NCI-H446 treated with DMSO at 0.1 percent for 48 hours (cell line): ENCODE measurements at places on chromosomes 5 and 9.
A peak's percentile ranks its signal among the peaks of the same experiment; 100 is the strongest.

DNA sequence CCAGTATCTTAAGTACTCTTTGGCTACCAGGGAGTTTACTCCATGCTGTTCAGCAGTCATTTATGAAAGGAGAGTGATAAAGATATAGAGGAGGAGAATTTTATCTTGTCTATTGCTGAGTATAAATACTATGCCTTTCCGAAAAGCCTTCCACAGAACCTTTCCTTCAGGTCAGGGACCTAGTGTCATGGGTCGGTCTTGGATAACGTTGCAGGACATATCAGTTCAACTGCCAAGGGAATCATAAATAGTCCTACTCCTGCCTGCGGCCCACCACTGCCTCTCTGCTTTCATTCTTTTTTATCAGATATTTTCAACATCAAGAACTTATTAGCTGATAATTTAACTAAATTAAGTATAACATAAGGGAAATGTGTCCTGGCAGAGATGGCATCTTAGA lies 122.0 kb upstream of the CCDC152 start:
- DNase-seq = no peak

DNA sequence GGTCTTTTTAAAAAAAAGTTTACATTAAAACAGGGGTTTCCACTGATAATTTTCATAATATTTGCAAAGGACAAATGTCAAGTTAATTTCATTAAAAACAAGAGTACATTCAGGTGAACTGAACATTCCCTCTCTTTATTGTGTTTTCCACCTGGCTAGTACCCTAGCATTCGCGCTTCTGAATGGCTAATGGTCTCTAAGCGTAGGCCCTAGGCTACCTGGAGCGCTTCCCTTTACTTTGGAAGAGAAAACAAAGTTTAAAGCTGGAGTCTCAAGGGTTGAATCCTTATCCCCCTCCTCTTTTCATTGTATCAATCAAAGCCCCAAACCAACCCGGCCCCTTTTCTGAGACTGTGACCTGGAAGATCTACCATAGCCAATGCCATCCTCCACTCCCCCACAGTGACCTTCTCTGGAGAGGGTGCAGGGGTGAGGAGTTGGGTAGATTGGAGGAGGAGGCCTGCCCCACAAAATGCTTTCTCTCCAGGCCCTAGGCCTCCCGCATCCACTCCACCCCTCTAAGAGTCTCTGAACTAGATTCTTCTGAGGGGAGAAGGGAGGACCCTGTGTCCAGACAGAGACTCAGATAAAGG lies 73.3 kb upstream of the TBCA start:
- DNase-seq = no peak

- no peak for DNase-seq
These were observed 1.8 kb downstream of the CAVIN4 start for GRCh38 chr9:100579665-100580064.

DNA sequence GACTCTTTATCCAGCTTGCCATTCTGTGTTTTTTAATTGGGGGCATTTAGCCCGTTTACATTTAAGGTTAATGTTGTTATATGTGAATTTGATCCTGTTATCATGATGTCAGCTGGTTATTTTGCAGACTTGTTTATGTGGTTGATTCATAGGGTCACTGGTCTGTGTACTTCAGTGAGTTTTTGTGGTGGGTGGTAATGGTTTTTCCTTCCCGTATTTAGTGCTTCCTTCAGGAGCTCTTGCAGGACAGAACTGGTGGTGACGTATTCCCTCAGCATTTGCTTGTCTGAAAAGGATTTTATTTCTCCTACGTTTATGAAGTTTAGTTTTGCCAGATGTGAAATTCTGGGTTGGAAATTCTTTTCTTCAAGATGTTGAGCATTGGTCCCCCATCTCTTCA lies 381.1 kb downstream of the MAN2A1 start:
- DNase-seq = no peak

- DNase-seq = no peak
These were observed 20.2 kb downstream of the OBP2B start for GRCh38 chr9:133188843-133189180.

DNA sequence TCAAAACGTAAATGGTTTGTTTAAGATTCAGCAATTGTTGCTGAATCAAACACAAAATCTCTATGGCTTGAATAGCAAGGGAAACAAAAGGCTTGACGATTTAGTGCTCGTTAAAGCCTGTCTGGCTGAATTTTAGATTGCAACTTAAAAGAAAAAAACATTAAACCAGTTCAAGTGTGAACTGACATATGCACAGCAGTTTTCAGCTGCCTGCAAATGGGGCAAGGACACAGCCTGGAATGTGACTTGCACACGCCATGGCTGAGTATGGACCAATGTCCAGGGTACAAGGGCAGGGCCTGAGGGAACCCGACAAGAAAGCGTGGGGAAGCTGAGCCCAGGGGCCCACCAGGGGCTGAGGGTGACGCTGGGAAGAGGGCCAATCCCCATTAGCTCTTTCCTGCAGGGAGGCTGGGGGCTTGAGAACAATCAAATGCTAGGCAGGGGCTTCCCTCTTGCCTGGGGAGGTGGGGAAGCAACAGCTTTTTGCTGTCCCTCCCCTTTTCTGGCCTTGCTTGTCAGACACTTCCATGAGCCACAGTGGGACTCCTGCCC lies 89.6 kb upstream of the LRRTM2 start:
- DNase-seq = no peak

DNA sequence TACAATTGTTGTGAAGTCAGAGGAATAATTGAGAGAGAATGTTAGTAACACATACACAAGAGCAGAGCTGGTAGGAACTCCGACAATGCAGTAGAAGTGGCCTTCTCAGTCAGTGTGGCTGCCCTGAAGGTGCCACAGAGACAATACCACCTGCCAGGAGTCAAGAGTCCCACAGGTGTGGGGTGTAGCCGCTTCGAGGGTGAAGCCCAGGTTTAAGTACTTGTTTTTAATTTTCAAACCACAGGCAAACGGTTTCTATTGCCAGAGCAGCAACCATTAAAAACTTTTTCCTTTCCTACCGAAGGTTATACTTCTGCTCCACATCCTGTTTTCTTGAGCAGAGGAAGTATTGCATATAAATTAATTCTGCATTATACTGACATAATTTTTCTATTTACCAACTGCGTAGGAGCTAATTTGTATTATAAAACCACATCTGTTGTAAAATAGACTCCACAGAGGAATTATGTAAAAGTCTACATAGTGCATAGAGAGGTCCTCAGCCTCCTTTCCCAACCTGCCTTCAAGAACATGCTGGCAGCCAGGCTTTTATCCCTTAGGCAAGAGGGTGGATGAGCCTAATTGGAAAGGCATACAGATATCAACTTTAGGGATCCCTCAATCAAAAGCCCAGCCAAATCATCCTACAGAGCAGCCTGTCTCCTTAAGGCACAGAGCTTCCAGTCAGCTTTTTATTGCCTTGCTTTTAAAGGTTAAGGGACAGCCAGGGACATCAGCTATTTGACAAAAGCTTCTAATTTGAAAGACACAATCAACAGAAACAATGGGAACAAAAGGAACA lies 12.9 kb upstream of the ACTBL2 start:
- DNase-seq = no peak

DNA sequence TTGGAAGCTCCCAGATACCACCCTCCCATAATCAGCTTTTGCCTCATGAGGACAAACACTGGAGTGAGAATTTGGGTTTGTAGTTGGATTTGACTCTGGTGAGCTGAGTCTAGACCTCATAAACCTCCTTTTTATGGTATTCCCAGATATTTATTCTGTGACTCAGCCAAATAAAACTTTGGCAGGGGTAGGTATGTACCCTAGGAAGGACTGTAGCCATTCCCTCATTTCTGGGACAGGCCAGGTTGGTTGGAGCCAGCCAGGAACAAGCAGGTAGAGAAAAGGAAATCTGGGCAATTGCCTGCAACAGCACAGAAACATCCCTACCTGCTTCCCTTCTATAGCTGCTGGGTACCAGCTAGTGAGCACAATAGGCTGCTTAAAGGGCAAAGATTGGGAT lies 19.4 kb downstream of the ENHO start:
- DNase-seq = no peak

DNA sequence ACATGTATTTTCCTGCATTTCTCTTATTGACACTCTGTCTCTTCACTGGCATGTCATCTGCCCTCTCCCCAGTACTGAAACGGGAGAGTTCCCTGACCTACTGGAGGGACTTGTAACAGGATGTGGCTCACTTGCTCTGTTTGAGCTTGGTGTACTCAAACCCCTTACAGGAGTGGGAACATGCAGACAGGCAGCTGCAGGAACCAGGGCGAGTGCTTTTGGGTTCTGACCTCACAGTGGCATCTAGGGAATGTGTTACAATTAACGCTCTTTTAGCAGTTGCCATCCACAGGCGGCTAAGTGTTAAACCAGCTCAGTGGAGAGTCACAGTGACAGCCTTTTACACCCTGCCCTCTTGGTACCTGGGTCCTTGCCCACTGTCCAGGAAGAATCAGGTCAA lies 300.3 kb upstream of the GRAMD2B start:
- no peak for DNase-seq

DNA sequence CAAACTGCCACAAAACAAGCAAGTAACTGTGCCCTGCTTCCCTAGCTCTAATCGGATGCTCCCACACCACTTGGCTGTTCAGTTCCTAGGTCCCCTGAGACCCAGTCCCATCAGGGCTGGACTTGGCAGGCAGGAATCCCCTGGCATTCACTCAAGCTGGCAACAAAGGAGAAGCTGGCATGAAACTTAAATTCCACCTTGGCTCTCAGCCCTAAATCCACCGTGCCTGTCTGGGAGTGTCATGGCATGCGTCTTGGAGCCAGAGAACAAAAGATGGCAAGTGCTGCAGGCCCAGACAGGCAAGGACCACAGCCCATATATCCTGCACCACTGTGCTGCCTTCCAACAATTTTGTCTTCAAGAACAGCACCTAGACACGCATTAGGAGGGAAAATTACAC lies 38.2 kb downstream of the ETF1 start:
- peak; percentile 80 for DNase-seq

- peak; percentile 97 for DNase-seq
These were observed 1644.5 kb upstream of the NUDT12 start for GRCh38 chr5:105207066-105207465.

DNA sequence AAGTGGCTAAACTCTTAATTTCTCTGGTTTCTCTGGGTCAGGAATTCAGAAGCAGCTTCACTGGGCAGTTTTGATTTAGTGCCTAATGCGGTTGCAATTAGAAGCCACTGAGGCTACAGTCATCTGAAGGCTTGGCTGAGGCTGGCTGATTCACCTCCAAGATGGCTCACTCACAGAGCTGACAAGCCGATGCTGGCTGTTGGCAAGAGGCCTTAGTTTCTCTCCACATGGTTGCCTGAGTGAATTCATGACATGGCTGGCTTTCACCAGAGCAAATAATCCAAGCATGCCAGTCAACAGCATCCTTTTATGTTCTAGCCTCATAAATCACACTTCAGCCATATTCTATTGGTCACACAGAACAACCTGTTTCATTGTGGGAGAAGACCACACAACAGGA lies 2.8 kb upstream of the CDK7 start:
- DNase-seq = peak; percentile 5

DNA sequence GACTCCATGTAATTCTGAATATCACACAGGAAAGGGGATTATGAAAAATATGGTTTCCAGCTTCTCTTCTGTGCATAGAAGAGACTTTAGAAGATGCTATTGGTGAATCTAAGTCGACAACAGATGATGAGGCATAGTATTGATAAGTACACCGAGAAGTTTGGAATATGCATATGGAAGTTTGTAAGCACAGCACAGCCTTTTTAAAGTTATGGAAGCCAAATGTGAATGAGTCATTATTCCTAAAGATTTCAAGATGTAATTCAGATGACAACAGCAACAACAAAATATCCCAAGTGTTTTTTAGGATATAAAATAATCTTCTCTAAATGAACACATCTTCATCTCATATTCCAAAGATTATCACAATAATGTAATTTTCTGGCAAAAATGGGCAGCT lies 1723.3 kb downstream of the EFNA5 start:
- DNase-seq = no peak

- DNase-seq = no peak
These were observed 10.7 kb upstream of the CLK4 start for GRCh38 chr5:178637356-178638074.

GRCh38 chr5:55724281-55724680 lies 12.2 kb upstream of the SLC38A9 start:
- DNase-seq = no peak

GRCh38 chr9:123954518-123955280 lies 24.8 kb upstream of the DENND1A start:
- DNase-seq = no peak

- DNase-seq = no peak
These were observed 7.0 kb upstream of the SIL1 start for GRCh38 chr5:139205124-139205523.

GRCh38 chr5:133333326-133334150 lies 278.8 kb downstream of the FSTL4 start:
- DNase-seq = no peak

DNA sequence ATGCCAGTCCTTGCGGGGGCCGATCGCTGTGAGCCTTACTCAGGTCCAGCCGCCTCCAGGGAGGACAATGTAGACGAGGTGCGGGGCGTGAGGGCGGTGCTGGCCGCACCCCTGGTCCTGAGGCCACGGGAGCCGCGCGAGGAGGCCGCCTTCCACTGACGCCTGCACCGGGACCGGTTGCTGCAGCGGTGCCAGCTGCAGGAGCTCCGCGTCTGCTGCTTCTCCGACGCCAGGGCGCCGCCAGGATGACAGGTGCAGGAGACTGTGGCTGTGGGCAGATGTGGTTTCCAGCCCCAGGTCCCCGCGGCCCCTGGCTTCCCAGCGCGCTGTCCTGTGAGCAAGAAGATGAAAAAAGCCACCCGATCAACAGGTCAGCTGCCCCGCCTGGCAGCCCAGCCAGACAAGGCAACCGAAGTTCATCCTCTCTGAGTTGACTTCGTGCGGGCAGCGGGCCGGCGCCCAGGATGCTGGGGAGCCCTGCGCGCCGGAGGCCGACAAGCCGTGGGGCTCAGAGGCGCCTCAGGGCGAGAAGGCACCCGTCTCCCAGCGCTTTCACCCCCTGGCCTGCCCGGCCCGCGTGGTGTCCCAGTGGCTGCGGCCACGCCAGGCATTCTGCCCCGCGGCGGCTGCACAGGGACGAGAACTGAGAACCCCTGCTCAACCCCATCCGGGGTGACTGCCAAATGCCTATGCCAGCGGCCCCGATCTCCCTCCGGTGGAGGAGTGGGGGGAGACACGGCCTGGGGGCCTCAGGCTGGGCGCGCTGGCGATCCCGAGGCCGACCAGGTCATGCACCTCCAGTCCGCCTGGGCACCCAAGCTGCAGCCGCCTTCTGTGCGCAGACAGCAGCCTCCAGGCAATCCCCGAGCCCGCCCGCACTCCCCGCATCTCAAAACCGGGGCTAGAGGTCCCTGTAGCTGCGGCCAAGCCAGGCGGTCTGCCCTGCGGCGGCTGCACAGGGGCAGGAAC lies 43.4 kb upstream of the BICD2 start:
- DNase-seq = no peak

DNA sequence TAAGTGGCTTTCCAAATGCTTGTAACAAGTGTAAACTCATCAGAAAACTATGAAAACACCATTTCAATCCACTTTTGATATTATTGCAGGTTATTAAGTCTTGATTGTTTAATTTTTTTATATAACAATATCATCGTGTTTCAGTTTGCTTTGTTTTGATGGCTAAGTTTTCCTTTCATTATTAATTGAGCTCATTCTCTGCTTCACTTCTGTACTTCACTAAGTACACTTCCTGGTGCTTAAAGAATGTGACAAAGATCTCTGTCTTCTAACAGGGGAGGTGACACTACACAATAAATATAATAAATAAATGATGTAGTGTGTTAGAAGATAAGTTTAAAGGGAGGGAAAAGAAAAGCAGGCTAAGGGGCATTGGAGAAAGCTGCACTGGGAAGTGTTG lies 13.0 kb upstream of the RAD23B start:
- no peak for DNase-seq

GRCh38 chr9:28064241-28064815 lies 491.0 kb upstream of the C9orf72 start:
- no peak for DNase-seq
